ENCODE measurements at places on chromosomes 1 and 21.
A peak's percentile ranks its signal among the peaks of the same experiment; 100 is the strongest.

DNA sequence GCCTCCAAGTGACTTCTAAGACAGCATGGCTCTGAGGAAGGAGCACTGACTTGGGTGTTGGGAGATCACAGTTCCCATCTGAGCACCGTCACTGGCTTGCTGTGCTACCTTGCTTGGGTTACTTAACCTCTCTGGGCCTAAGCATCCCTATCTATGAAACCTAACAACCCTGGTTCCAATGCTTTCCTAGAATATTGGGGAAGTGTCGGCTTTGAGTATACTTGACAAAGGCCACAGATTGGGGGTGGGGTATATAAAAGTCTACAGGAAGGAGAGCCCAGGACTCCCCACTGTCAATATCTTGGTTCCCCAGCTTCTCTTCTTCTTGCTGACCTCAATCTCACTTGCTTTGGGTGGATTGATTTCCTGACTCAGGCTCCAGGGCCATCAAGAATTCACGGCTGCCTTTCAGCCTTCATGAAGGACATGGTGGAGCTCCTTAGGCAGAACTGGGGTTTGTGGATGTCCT lies 6.3 kb downstream of the TNFRSF1B start:
- DNase-seq = no peak

DNA sequence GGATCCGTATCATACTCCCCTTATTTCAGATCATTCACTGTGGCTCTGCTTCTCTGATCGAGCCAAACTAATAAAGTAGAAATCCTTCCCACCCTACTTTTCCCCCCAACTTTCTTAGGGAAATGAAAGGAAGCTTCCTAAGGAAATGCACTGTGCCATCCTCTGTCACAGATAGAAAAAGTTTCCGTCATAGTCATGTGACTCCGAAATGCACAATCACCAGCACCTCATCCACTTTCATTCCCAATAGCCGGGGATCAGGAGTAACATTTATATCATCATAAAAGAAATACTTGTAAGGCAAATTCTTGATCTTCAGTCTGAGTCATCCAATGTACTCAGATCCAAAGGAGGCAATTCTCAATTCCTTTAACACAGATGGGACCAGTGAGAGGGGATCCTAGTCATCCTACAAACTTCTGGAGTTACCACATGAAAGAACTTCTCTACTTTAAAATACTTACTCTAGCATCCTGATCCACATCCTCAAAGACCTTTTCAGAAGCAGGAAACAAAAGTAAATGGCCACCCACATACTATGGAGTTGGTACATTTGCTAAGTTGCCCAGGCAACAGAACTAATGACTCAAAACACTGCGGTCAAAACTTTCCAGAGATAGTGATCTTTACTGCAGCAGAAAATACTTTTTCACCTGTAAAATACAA lies 97.8 kb upstream of the ZC3H11B start:
- DNase-seq = no peak

GRCh38 chr1:27523337-27524020 lies 33.5 kb upstream of the WASF2 start:
- DNase-seq = no peak

DNA sequence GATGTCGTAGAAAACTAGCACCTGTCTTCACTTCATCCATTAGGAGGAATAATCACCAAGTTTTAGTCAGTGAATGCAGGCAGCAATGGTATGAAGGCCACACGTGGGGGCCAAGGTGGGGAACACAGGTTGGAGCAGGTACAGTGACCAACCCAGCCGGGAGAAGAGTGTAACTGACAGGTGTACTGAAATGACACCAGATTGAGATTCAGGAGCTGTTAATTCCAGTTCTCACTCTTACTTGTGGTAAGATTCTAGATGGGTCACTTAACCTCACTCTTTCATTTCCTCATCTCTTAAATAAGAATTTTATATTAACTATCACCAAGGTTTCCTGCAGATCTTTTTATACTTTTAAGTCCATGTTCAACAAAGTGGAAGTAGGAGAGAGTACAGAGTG lies 206.2 kb upstream of the PTBP2 start:
- no peak for DNase-seq

GRCh38 chr1:84510668-84511067 lies 4.3 kb upstream of the GNG5 start:
- no peak for DNase-seq

DNA sequence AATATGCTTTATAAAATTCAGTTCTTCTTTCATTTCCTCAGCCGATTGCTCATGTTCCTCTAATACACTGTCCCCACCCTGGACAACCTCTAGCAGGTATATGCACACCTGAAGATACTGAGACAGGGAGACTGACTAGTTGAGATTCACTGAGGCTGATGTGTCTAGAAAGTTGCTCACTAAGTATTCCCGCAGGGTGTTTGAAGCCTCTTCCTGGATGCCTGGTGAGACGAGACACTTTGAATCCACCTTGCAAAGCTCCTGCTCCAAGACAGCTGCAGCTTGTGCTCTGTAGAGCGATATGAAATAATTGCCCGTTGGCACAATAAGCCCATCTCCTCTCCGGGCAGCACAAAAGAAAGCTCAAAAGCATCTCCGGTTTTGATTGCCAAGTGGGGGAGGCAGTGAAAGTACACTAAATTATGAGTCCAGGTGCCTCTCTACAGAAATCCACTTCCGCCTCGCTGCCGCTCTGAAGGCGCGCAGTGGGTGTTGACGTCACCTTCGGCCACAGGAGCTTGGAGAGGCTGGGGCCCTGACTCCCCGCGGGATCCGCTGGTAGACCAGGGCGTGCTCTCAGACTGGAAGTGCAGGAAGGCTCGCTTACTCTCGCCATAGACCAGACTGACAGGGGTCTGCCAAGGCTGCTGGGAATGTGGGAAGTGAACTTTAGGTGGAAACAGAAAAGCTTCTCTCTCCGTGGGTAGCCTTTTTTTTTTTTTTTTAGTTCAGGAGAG lies 46.3 kb downstream of the GPA33 start:
- DNase-seq = peak; percentile 50

DNA sequence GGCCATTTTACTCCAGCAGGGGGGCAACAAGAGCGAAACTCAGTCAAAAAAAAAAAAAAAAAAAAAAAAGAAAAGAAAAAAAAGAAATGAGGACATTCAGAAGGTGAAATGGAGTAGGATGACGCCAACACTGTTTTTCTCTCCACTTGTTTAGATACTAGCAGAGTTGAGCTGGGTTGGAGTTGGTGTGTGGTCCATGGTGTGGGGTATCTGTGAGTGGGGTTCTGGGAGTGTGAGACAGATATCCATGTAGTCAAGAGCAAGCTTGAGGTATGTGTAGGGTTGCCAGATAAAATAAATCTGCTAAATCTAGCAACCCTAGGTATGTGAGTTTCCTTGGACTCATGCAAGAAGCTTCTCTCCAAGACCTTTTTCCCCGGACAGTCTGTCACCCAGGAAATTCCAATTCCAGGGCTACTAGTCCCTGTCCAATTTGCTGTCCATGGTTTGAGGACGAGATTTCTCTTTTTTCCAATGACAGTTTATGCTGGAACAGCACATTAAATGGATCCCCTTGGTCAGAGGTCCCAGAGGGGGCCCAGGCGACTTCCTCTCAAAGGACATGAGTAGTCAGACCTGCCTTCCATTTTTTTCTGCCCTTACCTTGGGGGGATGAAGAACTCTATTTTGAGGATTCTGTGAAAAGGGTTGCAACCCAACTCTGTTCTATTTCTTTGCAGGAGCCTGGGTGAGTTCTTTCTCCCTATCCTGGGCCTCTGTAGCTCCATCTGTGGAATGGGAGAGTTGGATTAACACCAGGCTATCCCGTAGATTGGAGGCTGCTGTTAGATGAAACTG lies 2.1 kb upstream of the FOXD2 start:
- DNase-seq = no peak

Measured in stimulated activated CD4-positive, alpha-beta T cell treated with anti-CD3 and anti-CD28 coated beads, TNF-alpha, amount 100 ng/mL, for 4 hours (primary cell).